Gastrocnemius medialis (tissue), 4 donors: ENCODE measurements at places on chromosomes 2 and 18. TPM values are rescaled to one million over a fixed set of nuclear protein-coding genes. Genes with fewer than 3 reads are reported as not detected.

- no peak overlapping the region for H3K4me3 ChIP-seq
- H3K36me3 ChIP-seq = no peaks in the 10 kb centered on the region
- peaks cover 38% of the 10 kb centered on the region for H3K4me1 ChIP-seq
- H3K27me3 ChIP-seq = no peaks in the 10 kb centered on the region
Measured at GRCh38 chr2:119352357-119352756, 14.3 kb downstream of the C2orf76 start.

Gene HOXD4
- 1.4 TPM for total RNA-seq

GRCh38 chr18:12516049-12516630 is 108.4 kb downstream of the PRELID3A start:
- no peaks in the 10 kb centered on the region for H3K36me3 ChIP-seq
- no peak overlapping the region for H3K4me3 ChIP-seq
- no peak for DNase-seq
- H3K4me1 ChIP-seq = peaks cover 25% of the 10 kb centered on the region

Gene DSG1
- total RNA-seq = not detected

DNA sequence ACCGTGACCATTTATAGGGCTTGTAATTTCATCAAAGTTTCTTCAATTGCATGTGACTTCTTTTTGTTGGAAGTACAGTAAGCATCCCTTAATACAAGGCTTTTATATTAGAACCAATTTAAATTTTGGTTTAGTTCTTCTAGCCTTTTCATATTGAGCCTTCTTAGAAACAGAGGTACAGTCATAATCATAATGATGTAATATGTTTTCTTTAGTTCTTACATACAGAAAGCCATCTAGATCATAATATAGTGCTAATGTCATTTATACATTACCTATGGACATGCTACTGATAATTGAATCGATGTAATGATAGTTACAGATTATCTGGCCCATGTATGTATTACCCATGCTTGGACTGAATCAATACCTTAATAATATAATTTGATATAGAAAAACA is 109.9 kb upstream of the OTX1 start:
- no peak overlapping the region for H3K27ac ChIP-seq
- no peaks in the 10 kb centered on the region for H3K4me1 ChIP-seq
- no peaks in the 10 kb centered on the region for H3K27me3 ChIP-seq
- DNase-seq = no peak
- no peaks in the 10 kb centered on the region for H3K36me3 ChIP-seq

- no peaks in the 10 kb centered on the region for H3K36me3 ChIP-seq
- H3K4me3 ChIP-seq = no peak overlapping the region
- no peak for DNase-seq
- no peaks in the 10 kb centered on the region for H3K27me3 ChIP-seq
- H3K27ac ChIP-seq = no peak overlapping the region
- no peaks in the 10 kb centered on the region for H3K4me1 ChIP-seq
Measured at GRCh38 chr18:74068296-74068695, 79.3 kb downstream of the FBXO15 start.

- no peaks in the 10 kb centered on the region for H3K4me1 ChIP-seq
- no peaks in the 10 kb centered on the region for H3K27me3 ChIP-seq
- H3K27ac ChIP-seq = no peak overlapping the region
- no peak overlapping the region for H3K4me3 ChIP-seq
Measured at GRCh38 chr2:232367591-232368233, 10.8 kb upstream of the ALPP start.

GRCh38 chr2:105194022-105194675 is 47.4 kb upstream of the GPR45 start:
- H3K27ac ChIP-seq = no peak overlapping the region
- no peak for DNase-seq
- H3K4me1 ChIP-seq = no peaks in the 10 kb centered on the region
- H3K36me3 ChIP-seq = no peaks in the 10 kb centered on the region
- H3K4me3 ChIP-seq = no peak overlapping the region
- no peaks in the 10 kb centered on the region for H3K27me3 ChIP-seq

DNA sequence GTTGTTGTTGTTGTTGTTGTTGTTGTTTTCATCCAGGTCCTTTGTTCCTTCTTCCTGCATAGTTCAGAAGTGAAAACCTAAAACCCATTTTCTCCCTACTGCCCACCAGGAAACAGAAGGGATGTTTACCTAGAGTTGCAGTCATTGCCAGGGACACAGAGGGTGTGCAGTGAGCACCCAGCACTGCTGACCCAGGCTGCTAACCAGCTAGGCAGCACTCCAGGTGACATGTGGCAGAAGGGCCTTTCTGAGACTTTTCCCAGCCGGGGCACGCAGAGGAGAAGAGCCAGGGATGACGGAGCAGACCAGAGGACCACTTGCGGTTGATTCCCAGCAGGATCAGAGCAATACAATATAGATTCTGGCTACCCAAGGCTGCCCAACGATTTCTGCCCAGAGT is 286.3 kb downstream of the BCL11A start:
- no peak overlapping the region for H3K4me3 ChIP-seq
- no peak for DNase-seq
- H3K4me1 ChIP-seq = no peaks in the 10 kb centered on the region
- no peaks in the 10 kb centered on the region for H3K36me3 ChIP-seq
- no peaks in the 10 kb centered on the region for H3K27me3 ChIP-seq

Gene CKAP2L
- not detected for total RNA-seq

DNA sequence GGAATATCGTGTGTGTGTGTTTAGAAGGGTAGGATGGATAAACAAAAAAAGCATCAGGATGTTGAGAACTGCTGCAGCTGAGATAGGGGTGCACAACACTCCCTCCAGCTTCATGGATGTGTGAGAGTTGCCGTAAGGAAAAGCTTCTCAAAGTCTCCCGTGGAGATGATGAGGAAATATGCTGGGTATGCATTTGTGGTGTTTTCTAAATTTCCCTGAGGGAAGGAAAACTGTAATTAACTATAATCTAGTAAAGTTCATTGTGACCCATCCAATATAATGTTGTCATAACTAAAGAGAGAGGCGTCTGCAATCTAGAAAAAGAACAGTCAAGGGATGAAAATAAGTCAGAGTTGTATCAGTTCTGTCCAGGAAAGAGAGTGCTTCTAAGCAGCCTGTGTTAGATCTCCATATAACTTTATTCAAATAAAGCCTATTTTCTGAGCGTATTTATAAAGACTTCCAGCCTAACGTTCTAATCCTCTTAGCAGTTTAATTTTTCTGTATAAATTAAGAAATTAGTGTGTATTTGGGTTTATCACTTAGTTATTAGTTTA is 7.3 kb upstream of the LMAN2L start:
- H3K27ac ChIP-seq = no peak overlapping the region
- no peak overlapping the region for H3K4me3 ChIP-seq
- no peaks in the 10 kb centered on the region for H3K36me3 ChIP-seq
- H3K27me3 ChIP-seq = no peaks in the 10 kb centered on the region
- H3K4me1 ChIP-seq = no peaks in the 10 kb centered on the region

DNA sequence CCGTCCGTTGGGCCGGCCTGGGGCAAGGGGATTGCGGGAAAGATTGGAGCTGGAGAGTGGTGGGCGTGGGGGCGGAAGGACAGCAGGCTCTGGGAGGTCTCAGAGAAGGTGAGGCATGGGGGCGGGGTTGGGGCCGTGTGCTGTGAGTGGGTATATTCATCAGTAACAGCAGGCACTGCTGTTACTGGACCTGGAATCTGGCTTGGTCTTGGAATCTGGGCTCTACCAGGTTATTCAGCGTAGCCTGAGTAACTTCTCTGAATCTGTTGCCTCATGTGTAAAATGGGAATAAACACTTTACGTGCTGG is 435 bp downstream of the RNF181 start:
- no peaks in the 10 kb centered on the region for H3K27me3 ChIP-seq
- peaks cover 46% of the 10 kb centered on the region for H3K36me3 ChIP-seq
- peaks cover 55% of the 10 kb centered on the region for H3K4me1 ChIP-seq
- peak overlapping the region; percentile 55 for H3K4me3 ChIP-seq
- peak overlapping the region; percentile 94 for H3K27ac ChIP-seq

Gene MERTK
- 2.4 TPM for total RNA-seq

DNA sequence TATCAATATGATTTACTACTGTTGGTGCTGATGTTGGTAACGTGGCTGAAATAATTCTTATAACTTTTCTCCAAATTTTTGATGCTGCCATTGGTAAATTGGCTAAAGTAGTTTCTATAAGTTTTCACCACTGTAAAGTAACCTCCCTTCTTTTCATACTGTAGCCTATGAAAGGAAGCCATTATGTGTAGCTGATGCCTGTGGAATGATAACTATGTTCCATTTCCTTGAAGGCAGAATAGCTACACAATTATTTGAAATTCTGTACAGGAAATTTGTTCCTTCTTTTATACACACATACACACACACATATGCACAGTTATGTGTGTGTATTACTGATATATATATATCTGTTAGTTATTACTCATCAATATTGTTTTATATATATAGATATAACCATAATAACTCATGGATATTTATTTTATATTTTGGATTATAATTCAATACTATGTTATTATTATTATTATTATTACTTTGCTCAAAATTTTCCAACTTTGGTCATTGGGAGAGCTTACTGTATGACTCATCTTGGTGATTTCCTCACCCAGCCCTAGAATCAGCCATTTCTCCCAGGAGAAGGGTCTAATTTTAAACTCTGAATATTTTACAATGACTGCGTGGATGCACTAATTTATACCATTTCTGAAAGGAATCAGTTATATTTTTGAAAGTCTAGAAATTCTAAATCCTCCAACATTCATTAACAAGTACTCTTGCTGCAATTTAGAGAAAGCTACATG is 1677.7 kb downstream of the SUCLG1 start:
- no peaks in the 10 kb centered on the region for H3K4me1 ChIP-seq
- DNase-seq = no peak
- no peak overlapping the region for H3K27ac ChIP-seq

DNA sequence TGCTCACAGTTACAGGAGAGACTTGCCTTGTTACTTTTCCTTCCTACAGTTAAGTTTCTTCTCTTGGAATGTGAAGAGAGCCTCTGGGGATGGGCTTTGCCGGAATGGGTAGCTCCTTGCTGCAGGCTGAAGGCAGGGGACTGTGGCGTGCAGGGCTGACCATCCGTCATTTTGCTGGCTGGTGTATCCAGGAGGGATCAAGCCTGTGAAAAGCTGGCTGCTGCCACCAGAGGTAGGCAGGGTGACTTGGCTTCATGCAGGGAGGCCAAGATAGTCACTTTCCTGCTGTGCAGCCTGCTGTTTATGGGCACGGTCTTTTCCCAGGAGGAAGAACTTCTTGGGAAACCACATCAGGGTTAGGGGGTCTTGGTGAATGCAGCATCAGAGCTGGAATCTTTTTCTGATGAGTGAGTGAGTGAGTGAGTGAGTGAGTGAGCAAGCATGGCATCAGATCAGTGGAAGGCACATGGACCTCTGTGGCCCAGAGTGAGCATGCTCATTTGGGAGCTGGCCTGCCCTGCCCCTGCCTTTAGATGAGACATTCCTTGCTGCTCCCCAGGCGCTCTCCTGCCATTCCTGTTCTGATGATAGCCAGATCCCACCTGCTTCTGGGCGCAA is 33.0 kb downstream of the FHOD3 start:
- no peak overlapping the region for H3K4me3 ChIP-seq
- H3K4me1 ChIP-seq = peaks cover 11% of the 10 kb centered on the region
- no peak overlapping the region for H3K27ac ChIP-seq
- DNase-seq = no peak

Gene KLHL30
- total RNA-seq = 37.9 TPM

GRCh38 chr2:240851078-240851991 is 17.3 kb upstream of the AGXT start:
- no peaks in the 10 kb centered on the region for H3K4me1 ChIP-seq
- H3K36me3 ChIP-seq = no peaks in the 10 kb centered on the region
- peak; percentile 80 for DNase-seq
- no peak overlapping the region for H3K27ac ChIP-seq
- no peak overlapping the region for H3K4me3 ChIP-seq

GRCh38 chr2:36577884-36578283 is 20.1 kb downstream of the FEZ2 start:
- no peaks in the 10 kb centered on the region for H3K36me3 ChIP-seq
- peaks cover 44% of the 10 kb centered on the region for H3K4me1 ChIP-seq
- no peaks in the 10 kb centered on the region for H3K27me3 ChIP-seq
- DNase-seq = no peak

Gene DSG4
- not detected for total RNA-seq

DNA sequence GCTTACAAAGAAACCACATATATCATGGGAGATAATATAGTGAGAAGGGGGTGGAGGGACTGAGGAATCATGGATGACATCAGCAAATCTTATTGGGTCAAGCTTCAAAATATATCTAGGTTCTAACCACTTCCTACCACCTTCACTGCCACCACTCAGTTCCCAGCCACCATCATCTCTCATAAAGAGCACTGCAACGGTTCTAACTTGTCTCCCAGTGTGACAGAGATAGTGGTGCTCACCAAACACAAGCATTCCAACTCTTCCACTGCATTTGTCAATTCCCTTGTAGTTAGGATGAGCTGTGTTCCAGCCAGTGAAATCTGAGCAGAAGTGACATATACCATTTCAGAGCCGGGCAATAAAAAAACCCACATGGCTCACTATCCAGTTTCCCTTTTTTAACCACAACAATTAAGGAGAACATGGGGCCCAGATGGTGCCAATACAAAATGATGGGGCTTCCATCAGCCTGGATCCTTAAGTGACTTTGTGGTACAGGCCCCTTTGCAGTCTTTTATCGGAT is 318.1 kb downstream of the NBAS start:
- H3K4me3 ChIP-seq = no peak overlapping the region
- no peaks in the 10 kb centered on the region for H3K36me3 ChIP-seq
- peaks cover 10% of the 10 kb centered on the region for H3K4me1 ChIP-seq
- no peaks in the 10 kb centered on the region for H3K27me3 ChIP-seq

DNA sequence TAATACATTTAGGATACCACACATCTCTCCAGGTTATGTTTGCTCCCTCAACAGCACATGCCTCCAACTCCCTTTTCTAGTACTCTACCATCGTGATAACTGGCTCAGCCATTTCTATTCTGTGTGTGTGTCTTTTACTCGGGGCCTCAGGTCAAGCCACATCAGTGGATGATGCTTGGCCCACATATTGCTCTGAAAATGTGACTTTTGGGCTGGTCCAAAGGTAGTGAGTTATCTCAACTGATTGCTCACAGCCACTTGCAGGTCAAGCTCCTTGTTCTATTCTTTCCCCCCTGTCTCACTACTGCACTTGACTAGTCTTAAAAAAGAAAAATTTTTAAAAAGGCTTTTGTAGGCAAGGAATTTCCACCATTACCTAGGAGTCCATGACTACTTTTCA is 5.5 kb downstream of the DSG4 start:
- H3K27ac ChIP-seq = no peak overlapping the region
- no peaks in the 10 kb centered on the region for H3K4me1 ChIP-seq
- H3K4me3 ChIP-seq = no peak overlapping the region
- no peaks in the 10 kb centered on the region for H3K27me3 ChIP-seq

DNA sequence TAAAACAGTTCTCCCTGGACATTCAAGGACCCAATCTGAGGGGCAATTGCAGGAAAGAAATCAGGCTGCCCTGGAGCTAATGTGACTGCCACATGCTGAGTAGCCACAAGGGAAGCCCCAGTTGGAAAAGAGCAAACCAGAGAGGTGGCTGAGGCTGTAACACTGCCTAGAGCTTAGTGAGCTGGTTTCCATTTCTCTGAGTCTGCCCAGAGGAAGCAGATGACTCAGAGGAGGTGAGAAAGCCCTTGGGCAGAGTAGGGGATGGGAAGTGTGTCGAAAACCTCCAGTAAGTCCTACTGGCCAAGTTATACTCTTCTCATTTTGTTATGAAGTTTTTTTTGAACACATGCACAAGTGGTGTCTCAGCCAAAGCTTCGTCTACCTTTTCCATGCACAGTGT is 753.0 kb downstream of the CNTNAP5 start:
- H3K27me3 ChIP-seq = no peaks in the 10 kb centered on the region
- H3K4me3 ChIP-seq = no peak overlapping the region
- no peaks in the 10 kb centered on the region for H3K4me1 ChIP-seq
- H3K36me3 ChIP-seq = no peaks in the 10 kb centered on the region

- no peaks in the 10 kb centered on the region for H3K27me3 ChIP-seq
- H3K4me1 ChIP-seq = peaks cover 23% of the 10 kb centered on the region
- H3K27ac ChIP-seq = peak overlapping the region; percentile 89
- no peaks in the 10 kb centered on the region for H3K36me3 ChIP-seq
- peak; percentile 88 for DNase-seq
- H3K4me3 ChIP-seq = peak overlapping the region; percentile 34
Measured at GRCh38 chr18:62450546-62451410, 72.0 kb upstream of the ZCCHC2 start.

Gene NBAS
- total RNA-seq = 43.6 TPM
